ENCODE measurements at places on chromosomes 6 and 20.

GRCh38 chr6:56772737-56773184 lies 130.1 kb upstream of the DST start:
- DNase-seq, result no peak

- no peak for DNase-seq
Observed at GRCh38 chr6:8321671-8322404, 113.5 kb downstream of the SLC35B3 start.

GRCh38 chr6:43308101-43308989 lies at the start of gene CRIP3:
Gene CRIP3, minus strand, starts transcription at chr6:43308826. Its CDS starts 34 bp downstream, at chr6:43308792.
- no peak for DNase-seq

- DNase-seq, result no peak
Observed at GRCh38 chr20:16011519-16011918, 561.7 kb downstream of the KIF16B start.

DNA sequence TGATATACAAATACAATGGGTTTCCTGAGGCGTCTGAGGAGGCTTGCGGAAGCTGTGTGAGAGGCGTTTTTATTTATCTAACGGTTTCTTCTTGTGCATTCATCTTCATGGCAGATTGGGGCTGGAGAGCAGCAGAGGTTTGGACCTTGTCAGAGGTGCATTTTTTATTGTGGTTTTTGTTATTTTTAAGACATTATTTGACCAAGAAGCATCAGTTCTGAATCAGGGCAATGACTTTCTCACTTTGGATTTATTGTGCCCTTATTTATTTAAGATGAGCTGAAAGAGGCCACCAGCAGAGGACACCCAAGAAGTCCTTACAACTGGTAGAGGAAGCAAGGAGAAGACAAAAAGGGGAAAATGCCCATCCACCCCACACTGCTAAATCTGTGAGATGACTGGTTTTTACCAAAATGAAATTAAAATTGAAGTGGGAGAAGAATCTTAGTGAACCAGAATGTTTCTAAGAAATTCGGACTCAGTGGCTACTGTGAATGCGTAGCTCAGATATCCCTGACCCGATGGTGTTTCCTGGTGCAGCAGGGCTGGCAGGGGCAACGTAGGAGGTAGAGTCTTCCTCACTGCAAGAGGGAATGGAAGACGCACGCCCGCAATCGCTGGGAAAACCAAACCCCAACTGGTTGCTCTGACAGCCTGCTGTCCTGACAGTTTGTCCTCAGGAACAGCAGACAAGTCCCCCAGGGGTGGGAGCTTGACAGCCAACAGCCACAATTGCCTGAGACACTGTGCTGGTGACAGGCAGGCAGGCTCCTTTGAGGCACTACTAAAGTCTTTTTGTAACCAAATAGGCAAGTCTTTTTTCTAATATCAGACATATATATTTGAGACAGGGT lies 14.2 kb downstream of the PRR18 start:
- DNase-seq, result no peak

- DNase-seq, result no peak
Observed at GRCh38 chr6:21173031-21173430, 420.5 kb upstream of the SOX4 start.

- DNase-seq, result no peak
Observed at GRCh38 chr6:139017227-139017626, 11.3 kb upstream of the ABRACL start.

DNA sequence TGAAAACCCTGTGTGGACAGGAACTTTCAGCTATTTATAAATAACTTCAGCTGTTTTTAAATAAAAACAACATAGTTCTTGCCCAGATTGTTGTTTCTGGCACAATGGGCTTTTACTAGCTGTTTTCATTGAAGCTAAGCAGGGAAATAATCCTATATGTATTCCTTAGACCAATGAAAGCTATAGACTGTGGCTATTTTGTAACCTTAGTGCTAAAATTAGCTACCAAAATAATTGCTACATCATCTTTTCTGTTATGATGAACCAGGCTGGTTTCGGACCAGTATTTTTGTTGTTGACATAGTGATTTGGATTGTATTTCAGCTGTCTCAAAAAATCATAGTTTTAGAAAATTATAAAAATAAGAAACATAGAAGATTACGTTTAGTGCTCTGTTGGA lies 13.7 kb downstream of the PHF3 start:
- DNase-seq, result no peak

- no peak for DNase-seq
Observed at GRCh38 chr20:9031991-9032390, 36.9 kb upstream of the PLCB4 start.

GRCh38 chr6:109477725-109478124 lies 5.3 kb downstream of the ZBTB24 start:
- no peak for DNase-seq
